Skin of body (tissue), 3 donors: ENCODE measurements at places on chromosomes 13 and 19. TPM values are rescaled to one million over a fixed set of nuclear protein-coding genes. Genes with fewer than 3 reads are reported as not detected.

The RFPL4AL1 gene
- total RNA-seq = not detected

DNA sequence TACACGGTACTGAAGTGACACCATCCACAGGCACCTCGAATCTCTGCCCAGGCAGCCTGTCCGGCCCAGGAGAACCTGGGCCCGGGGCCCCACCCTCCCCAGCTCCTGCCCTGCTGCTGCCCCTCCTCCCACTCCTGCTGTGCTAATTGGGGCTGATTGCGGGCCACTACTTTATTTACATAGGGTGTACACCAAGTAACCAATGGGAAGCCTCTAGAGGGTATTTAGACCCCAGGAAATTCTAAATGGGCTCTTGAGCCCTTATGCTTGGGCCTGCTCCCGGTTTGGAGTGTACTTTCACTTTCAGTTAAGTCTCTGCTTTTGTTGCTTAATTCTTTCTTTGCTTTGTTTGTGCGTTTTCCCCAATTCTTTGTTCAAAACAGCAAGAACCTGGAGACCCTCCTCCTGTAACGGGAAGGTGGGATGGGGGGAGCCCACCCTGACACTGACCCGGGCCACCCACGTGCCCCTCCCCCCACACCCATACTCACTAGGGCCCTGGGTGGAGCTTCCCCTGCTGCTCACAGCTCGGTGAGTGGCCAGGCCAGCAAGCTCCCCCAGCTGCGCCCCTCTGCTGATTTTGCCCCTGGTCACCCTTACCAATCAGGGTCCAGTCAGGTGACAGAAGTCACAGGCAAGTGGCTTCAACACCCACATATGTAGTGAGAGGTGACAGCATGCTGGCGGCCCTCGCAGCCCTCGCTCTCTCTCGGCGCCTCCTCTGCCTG, 9.4 kb downstream of the SCGB2B2 start:
- no peak for DNase-seq

DNA sequence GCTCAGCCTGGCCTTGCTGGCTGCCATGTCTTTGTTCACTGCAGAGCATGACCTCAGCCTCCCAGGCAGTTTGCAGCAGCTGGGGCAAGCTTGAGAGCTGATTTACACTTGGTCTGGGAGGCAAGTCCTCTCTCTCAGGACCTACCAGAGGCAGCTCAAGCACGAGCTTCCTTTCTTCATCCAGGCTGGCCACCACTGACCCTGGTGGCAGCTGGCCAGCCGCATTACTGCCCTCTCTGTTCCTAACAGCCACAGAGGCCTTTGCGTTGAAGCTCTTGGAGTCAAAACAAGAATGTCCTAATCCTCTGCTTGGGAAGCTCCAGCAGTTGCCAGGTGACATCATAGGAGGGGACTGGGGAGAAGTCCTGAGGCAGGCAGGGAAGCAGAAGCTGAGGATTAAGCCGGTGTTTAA, 85.7 kb downstream of the NUFIP1 start:
- peak; percentile 92 for DNase-seq

DNA sequence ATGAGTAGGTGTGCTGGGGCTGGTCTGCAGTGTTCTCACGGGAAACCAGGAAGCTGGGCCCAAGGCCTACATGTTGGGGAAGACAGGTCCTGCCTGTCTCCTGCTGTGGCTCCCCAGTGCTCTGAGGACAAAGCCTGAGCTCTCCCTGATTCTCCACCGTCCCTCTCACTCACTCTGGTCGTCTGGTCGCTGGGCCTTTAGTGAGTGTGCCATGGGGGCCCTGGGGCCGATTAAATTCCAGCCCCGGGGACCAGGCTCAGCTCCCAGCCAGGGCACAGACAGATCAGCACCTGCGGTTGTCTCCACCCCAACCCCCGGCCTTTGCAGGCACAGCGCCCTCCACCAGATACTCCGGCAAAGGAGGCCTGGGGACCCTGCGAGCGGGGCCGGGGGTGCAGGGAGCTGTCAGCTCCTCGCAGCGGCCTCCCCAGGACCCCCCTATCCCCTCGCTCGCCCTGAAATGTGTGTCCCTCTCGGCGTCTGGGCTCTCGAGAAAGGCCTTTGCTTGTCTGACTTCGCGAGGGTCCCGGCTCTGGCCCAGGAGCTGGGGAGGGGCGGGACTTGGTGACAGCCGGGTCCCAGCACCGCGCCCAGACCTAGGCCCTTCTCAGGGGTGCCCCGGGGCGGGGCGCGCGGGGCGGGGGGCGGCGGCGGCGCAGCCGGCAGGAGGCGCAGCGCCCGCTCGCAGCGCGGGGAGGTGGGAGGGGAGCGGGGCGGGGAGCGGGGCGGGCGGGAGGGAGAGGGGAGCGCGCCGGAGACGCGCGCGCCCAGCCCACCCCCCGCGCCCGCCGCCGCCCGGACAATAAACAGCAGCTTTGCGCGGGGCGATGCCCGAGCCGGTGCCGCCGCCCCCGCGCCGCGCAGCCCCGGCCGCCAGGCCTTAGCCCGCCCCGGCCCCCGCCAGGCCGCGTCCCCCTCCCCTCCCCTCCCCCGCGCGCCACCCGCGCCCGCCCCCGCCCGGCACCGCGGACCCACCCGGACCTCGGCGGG, at the start of gene PALM:
TSS of gene PALM (plus strand) at position 782 of the 990 bp plus-strand sequence. CDS start 212 bp downstream, outside the sequence.
- DNase-seq = no peak

The FGF22 gene
- 1.4 TPM for total RNA-seq

DNA sequence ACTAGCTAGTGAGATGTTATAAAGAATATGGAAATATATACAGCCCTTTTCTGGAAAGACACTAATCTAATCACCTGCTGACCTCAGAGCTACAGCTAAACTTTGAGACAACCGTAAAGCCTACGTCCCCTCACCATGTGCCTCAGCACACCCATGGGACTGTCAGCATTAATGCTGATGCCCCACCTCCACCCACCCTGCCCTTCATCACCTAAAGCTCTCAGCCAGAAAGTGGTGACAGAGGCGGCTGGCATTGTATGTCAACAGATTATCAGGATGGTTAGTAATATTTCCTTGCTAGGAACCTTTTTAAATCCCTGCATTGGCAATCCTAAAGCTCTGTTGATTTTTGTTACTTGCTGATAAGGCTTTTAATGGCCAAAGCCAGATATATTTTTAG, 1177.9 kb downstream of the DIAPH3 start:
- DNase-seq = no peak

DNA sequence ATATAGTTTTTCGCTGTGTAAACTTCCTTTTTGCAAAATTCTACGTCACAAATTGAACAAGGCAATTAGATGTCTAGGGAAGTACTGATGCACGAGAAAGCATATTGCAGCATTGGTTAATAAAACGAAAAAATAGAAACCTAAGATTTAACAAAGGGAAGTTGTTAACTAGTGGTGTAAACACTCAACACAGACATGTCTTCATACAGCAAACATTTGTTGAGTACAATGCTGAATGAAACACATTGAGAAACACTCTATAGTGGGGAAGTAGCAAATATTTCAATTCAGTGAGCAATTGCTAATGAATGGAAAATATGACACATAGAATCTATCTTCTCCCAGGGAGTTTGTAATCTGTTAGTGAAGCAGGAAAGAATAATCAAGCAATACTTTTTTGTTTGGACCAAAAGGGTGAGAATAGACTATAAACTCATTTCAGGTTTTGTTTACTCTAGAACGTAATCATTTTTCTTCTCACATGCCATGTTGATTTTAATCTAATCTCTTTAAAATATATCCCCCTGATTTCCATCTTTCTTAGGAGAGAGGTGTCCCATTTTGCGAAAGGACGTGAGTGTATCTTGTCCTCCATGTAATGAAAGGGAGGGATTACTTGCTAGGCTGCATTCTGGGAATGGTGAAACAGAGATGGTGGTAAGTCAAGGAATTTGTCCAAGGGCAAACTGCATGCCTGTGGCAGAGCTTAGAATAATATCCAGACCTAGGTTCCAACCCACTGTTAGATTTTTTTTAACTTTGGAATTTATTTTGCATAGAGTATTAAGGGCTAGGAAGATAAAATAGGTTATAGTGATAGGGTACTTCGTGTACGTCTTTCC, 1.7 kb upstream of the ANKRD10 start:
- DNase-seq = peak; percentile 66
